ENCODE measurements at places on chromosomes 2 and 18.
A peak's percentile ranks its signal among the peaks of the same experiment; 100 is the strongest.

DNA sequence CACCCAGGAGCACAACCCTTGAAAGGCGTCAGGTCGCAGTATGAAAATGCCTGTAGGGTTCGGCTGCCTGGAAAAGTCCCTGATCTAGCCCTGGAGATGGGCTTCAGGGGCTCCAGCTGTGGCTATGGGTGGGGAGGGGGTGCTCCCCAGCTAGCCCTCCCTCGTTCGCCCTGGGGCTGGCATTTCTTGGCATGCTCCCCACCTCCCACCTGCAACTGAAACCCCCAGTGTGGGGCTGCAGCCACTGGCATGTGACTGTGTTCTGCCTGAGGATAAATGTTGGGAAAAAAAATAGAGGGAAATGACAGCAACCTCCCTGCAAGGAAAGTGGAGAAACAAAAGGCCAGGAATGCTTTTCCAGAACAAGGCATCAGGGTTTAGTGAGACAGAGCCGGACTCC lies 109.2 kb downstream of the COPS8 start:
- no peak for DNase-seq

DNA sequence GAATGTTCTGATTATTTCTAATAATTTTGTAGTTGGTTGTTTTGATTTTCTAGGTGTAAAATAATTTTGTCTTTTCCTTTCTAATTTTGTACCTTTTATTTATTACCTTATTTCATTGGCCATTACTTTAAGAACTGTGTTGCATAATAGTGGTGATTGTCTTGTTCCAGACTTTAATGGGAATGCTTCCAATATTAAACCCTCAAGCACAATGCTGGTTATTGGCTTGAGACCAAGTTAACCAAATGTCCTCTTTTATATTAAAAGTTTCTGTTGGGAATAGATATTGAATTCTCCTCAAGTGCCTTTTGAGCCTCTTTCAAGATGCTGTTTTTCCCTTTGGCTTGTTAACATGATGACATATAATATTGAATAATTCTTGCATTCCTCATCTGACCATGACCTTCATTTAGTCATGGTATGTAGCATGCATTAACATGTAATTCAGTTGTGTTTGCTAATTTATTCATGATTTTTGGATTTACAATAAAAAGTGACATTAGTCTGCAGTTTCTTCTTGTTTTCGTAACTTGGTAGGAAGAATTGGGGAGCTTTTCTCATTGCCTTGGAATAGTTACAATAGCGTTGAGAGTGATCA lies 141.7 kb downstream of the DIS3L2 start:
- no peak for DNase-seq

- no peak for DNase-seq
These were observed 810.2 kb upstream of the LRATD1 start for GRCh38 chr2:13822365-13822764.

- no peak for DNase-seq
These were observed 212.8 kb upstream of the LRRTM1 start for GRCh38 chr2:80517316-80517715.

- no peak for DNase-seq
These were observed 100.1 kb upstream of the OSR1 start for GRCh38 chr2:19458427-19459003.

DNA sequence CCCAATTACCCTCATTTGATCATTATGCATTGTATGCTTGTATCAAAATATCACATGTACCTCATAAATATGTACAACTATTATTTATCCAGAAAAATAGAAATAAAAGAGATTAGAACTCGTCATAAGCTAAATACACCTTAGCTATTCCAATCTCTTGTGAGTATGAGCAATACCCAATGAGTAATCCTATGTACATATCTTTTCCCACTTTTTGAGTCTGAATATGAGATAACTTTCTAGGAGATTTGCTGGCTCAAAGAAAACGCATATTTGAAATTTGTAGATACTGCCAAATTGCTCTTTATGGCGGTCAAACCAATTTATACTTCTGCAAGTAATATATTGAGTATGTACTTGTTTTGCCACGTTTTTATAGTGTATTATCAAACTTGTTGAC lies 24.1 kb downstream of the PRKD3 start:
- DNase-seq, result no peak

DNA sequence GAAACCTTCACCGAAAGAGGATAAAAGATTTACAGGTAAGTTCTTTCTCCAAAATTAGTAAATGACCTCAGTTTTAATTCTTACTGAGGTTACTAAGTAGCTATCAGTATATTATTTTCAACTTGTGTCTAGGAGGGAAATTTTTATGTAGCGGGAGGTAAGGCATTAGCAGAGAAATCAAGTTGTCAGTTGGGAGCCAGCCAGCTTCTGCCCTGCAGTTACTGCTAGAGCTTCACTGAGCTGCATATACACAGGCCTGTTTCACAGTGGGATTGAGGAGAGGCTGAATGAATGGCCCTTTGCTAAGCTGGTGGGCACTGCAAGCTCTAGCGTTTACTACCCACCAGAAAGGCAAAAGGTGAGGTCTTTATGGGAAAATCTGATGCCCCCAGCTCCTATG lies 105.7 kb downstream of the ACAA2 start:
- no peak for DNase-seq

- peak; percentile 10 for DNase-seq
These were observed 278.0 kb downstream of the NEDD4L start for GRCh38 chr18:58321986-58322385.

DNA sequence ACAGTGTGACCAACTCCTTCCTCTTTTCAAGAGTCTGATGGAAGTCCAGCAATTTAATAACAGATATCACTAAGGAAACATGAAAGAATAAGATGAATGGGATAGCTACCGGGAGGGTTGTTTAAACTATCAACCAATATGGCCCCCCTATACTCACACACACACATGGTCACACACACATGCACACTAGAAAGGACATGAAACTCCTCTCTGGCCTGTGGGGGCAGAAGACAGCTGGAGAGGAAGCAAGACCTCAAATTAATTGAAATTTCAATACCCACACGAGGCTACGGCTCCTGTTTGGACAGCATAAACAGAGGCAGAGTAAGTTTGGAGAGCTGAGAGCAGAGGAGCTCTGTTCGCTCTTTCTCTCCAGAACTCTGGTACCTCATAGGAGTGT lies 34.7 kb upstream of the REEP1 start:
- no peak for DNase-seq

- DNase-seq, result no peak
These were observed 59.8 kb downstream of the GTF2A1L start for GRCh38 chr2:48677450-48677849.

GRCh38 chr2:23593752-23594459 lies 208.9 kb downstream of the KLHL29 start:
- no peak for DNase-seq

GRCh38 chr2:88377641-88377991 lies 74.9 kb downstream of the FOXI3 start:
- no peak for DNase-seq

- DNase-seq, result no peak
These were observed 31.5 kb downstream of the BABAM2 start for GRCh38 chr2:27921880-27922547.

- DNase-seq, result no peak
These were observed 97.9 kb upstream of the KLHL29 start for GRCh38 chr2:23286758-23287704.

- DNase-seq, result peak; percentile 32
These were observed 384.5 kb downstream of the MTX2 start for GRCh38 chr2:176653479-176654443.

DNA sequence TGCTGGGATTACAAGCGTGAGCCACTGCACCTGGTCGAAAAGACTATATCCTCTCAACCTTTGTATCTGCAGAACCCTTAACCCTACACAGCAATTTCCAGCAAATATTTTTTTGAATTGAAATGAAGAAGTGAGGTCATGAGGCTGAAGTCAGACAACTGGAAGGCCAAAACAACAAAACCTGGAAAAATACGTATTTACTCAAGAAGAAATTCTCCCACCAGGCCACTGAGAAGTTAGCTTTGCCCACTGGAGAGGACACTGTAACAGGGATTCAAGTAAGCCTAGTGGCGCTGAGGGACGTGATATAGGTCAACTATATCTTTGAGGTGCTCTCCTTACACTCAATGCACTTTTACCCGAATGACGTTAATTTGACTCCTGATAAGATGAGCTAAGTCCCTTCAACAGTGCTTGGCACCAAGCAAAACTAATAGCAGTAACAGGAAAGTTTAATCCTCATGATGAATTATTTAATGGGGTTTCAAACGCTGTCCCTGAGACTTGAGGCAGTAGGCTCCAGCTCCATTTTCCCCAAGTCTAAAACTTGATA lies 1.9 kb downstream of the HDLBP start:
- DNase-seq, result no peak

- no peak for DNase-seq
These were observed 12.6 kb downstream of the NOP58 start for GRCh38 chr2:202278036-202278760.

GRCh38 chr2:69177063-69177771 lies 164.2 kb downstream of the ANTXR1 start:
- DNase-seq, result no peak

GRCh38 chr2:212667751-212668316 lies 129.2 kb upstream of the ERBB4 start:
- peak; percentile 12 for DNase-seq

DNA sequence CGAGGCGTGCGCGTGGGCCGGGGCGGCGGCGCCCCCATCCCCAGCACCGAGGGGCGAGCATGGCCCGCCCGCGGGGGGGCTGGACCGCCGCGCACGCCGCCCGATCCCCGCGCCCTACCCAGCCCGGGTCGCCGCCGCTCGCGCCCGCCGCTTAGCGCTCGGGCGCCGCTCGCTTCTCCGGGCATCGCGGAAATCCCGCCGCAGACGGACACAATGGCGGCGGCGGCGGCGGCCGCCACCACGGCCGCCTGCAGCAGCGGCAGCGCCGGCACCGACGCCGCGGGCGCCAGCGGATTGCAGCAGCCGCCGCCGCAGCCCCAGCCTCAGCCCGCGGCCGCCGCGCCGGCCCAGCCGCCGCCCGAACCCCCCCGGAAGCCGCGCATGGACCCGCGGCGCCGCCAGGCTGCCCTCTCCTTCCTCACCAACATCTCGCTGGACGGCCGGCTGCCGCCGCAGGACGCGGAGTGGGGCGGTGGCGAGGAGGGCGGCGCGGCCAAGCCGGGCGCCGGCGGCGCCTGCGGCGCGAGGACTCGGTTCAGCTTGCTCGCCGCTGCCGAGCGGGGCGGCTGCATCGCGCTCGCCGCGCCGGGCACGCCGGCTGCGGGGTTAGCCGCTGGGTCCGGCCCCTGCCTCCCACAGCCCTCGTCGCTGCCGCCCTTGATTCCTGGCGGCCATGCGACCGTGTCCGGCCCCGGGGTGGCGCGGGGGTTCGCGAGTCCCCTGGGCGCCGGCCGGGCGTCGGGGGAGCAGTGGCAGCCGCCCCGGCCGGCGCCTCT lies 453 bp downstream of the CABLES1 start:
- DNase-seq, result no peak

GRCh38 chr2:18455236-18455862 lies 105.1 kb downstream of the RDH14 start:
- DNase-seq, result no peak

DNA sequence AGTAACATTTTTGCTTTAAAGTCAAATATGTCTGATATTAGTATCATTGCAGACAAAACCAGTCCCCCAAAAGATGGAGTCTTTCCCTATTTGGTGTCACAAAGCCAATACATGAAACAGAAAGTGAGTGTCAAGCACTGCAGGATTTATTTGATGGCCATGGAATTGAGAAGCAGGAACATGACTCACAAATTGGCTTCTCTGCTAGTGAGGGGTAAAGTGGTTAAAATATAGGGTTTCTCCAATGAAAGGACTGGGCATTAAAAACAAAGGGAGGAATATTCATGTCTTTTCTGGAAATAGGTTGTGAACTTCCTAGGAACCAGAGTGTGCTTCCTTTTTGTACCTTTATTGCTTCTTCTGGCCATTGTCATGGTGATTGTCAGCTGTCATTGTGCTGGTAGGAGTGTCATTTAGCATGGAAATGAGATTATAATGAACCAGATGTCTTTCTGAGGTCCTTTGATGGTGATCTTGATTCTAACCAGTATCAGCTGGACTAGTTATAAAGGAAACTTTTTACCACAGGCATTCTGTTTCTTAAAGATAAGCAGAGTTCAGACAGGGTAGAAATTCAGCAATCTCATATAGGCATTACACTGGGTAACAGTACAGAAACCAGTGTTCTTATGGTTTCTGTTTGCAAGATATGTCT lies 4.1 kb downstream of the REG1B start:
- DNase-seq, result no peak

DNA sequence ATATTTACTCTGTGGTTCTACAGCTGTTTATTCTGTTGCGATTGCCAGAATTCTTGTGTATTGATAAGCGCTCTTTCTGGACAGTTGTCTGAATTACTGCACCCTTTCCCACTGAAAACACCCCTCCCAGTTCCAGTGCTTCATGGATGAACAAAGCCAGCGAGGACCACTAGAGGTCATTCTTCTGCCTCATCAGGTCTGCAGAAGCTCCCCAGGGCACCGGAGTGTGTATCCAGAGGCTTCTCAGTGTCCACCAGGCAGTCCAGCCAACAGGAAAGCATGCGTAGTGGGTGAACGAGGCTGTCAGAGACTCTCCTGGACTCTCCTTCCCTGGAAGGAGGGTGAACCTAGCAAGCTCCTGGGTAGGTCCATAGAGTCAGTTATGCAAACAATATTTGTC lies 40.6 kb upstream of the INHBB start:
- DNase-seq, result no peak
